ENCODE measurements at places on chromosomes 4 and X. TPM values are rescaled to one million over a fixed set of nuclear protein-coding genes. Genes with fewer than 3 reads are reported as not detected.

TMEM156 gene
- not detected for total RNA-seq

RAB9B gene
- 1.9 TPM for total RNA-seq

SORBS2 gene
- total RNA-seq: 9.2 TPM

SPANXD gene
- total RNA-seq: 0.82 TPM

HELT gene
- total RNA-seq: not detected

CXorf38 gene
- total RNA-seq: 10.2 TPM

GRCh38 chrX:154607370-154607769, 11.7 kb downstream of the CTAG1B start:
- peaks cover 34% of the 10 kb centered on the region for H3K27me3 ChIP-seq
- no peaks in the 10 kb centered on the region for H3K36me3 ChIP-seq
- no peak for DNase-seq
- H3K4me1 ChIP-seq: peaks cover 1% of the 10 kb centered on the region
- H3K27ac ChIP-seq: no peak overlapping the region

DNA sequence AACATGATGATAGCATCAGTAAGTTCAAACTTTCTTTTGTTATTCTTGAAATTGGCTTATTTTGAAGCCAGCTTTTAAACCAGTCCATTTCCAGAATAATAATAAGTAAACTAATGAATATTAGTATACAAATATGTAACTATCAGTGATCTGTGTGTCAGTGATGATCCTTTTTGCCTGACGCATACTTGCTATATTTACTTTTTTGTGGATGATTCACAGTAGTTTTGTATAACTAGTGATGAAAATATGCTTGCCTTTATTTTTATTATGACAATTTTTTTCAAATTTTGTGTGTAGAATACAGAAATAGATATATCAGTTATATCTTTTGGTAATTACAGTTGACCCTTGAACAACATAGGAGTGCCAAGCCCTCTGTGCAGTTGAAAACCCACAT, 49.5 kb downstream of the USP53 start:
- peaks cover 4% of the 10 kb centered on the region for H3K4me1 ChIP-seq

DNA sequence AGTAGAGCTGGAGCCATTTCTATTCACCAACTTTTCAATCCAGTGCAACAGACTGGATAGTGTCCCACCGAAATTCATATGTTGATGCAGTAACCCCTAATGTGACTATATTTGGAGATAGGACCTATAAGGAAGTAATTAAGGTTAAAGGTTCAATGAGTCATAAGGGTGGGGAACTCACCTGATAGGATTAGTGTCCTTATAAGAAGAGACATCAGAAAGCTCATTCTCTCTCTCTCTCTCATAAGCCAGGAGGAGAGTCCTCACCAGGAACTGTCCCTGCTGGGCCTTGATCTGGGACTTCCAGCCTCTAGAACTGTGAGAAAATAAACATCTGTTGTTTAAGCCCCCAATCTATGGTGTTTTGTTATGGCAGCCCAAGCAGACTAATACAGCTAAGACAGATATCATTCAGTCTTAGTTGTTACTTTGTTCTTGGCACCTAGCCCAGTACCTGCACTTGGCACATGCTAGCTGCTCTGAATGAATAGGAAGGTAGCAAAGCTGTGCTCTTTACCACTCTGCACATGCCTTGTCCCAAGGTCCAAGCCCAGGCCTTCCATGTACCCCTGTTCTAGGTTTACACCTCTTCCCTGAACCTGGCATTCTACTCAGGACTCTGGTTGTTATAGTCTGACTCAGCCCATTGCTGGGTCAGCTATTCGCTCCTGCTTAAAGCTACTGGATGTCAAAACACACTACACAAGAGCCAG, 19.2 kb upstream of the BRS3 start:
- H3K27me3 ChIP-seq: peaks cover 5% of the 10 kb centered on the region
- H3K4me1 ChIP-seq: no peaks in the 10 kb centered on the region
- H3K36me3 ChIP-seq: no peaks in the 10 kb centered on the region
- H3K27ac ChIP-seq: no peak overlapping the region
- no peak for DNase-seq

DNA sequence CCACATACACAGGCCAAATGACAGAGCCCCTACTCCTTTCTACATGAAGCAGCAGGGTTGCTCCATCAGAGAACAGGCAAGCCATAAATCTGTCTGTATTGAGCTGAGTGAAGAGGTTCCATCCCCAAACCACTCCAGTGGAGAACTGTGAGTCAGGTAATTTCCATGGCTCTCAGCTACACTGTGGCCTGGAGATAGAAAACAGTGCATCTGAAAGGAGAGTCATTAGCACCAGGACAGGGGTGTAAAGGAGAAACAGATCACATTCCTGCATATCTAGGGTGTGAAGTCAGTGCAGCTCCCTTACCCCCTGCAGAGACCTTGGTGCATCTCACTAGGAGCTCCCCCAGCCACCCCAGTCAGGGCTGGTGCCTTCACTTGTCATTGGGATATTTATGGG, 314.7 kb downstream of the CHIC1 start:
- no peaks in the 10 kb centered on the region for H3K4me1 ChIP-seq
- peaks cover 6% of the 10 kb centered on the region for H3K36me3 ChIP-seq
- H3K27ac ChIP-seq: no peak overlapping the region
- no peaks in the 10 kb centered on the region for H3K27me3 ChIP-seq
